ENCODE measurements at places on chromosomes 2 and 18.
A peak's percentile ranks its signal among the peaks of the same experiment; 100 is the strongest.

- DNase-seq = no peak
Measured at GRCh38 chr2:25305775-25306174, 36.0 kb downstream of the DNMT3A start.

DNA sequence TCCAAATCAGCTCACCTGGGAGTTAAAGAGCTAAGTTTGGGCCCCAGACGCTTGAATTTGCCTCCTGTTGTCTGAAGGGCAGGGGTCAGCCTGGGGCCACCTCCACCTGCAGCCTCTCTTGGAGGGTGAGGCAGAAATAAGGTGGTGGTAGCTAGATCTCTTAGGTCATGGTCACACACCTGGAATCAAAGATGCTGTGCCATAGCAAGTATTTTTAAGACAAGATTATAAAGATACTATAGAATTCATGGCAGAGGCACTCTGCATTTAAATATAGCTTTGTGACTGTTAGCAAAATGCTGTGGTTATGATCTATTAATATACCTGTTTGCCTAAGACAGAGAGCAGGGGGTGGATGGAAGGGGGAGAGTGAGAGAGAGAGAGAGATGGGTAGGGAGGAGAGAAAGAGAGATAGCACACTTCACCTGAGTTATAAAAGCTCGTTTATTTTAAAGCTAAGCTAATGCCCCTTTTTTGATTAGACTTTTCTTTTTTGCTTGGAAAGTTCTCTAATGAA lies 242.7 kb downstream of the TMEM182 start:
- DNase-seq = no peak

DNA sequence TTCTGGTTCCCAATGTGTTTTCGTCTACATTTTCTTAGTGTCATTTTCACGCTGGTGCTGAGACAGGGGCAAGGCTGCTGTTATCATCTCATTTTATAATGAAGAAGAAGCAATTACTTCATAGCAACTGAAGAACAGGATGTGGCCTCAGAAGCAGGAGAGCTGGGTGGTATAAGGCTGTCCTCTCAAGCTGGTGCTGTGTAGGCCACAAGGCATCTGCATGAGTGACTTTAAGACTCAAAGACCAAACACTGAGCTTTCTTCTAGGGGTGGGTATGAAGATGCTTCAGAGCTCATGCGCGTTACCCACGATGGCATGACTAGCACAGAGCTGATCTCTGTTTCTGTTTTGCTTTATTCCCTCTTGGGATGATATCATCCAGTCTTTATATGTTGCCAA lies 7.3 kb downstream of the IL36G start:
- DNase-seq = no peak

DNA sequence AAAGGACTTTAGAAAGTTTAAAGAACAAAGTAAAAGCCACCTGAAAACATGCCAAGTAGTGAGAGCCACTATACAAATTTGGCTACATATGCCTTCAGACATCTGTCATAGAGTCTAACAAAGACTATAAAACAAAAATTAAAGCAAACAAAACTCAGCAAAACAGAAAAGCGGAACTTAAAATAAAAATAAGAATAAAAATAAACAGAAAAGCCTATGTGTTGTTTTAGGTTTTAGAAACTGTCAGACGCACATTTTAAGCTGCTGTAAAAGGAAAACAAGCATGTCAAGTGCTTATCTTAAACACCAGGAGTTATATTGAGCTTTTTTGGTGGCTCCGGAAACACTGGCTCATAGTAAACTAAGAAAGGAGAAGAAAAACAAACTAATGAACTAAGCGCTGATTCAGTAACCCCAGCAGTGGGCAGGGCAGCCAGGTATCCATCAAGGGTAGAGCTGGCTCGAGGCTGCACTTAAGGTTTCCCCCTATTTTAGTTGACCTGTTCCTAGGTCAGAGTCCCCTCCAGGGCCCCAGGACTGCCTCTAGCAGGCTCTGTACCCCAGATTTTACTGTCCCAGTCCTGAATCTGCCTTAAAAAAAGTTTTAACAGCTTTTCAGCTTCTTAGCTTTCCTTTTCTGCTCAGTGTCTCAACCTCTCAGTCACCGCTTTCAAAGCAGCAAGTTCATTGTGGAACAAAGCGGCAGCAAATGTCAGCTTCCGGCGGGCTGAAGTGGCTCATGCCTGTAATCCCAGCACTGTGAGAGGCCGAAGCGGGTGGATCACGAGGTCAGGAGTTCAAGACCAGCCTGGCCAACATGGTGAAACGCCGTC lies 15.4 kb upstream of the RMC1 start:
- peak; percentile 45 for DNase-seq

DNA sequence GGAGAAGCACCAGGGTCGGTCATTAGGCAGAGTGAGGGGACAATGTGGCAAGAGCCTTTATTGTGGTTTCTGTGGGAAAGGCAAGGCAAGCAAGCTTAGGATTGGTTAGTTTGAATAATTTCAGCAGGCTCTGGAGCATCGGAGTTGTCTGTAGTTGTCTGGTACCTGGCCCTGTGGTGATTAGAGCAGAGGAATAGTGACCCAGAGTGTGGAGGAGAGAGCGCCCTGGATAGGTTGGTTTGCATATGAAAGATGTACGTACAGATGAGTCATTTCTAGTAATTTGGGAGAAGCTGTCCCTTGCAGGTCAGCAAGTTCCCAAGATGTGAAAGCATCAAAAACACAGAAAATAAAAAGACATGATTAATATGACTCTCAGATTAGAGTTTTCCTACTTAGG lies 383.1 kb upstream of the MEX3C start:
- no peak for DNase-seq

All from iris pigment epithelial cell (primary cell).